ENCODE measurements at places on chromosomes 6 and 20. TPM values are rescaled to one million over a fixed set of nuclear protein-coding genes. Genes with fewer than 3 reads are reported as not detected.

HMGN3 gene
- total RNA-seq, result 13.3 TPM

BMP2 gene
- 16.7 TPM for total RNA-seq

ACTL10 gene
- total RNA-seq, result 3.0 TPM

SEL1L2 gene
- total RNA-seq, result not detected

TP53INP2 gene
- 80.8 TPM for total RNA-seq

PAX1 gene
- total RNA-seq, result not detected

SLC13A3 gene
- total RNA-seq, result not detected

FBXO9 gene
- 50.5 TPM for total RNA-seq

WFDC12 gene
- total RNA-seq, result 0.68 TPM

ARMH2 gene
- not detected for total RNA-seq

TMEM200A gene
- 0.20 TPM for total RNA-seq

PTPRK gene
- 173 TPM for total RNA-seq

SIRPG gene
- total RNA-seq, result 26.9 TPM

LINC00237 gene
- not detected for total RNA-seq

KIF6 gene
- total RNA-seq, result 46.6 TPM

E2F1 gene
- 1.2 TPM for total RNA-seq

MSH5 gene
- total RNA-seq, result 159 TPM

CST2 gene
- not detected for total RNA-seq

MATN4 gene
- total RNA-seq, result not detected

FNDC1 gene
- total RNA-seq, result 1.8 TPM

NHSL1 gene
- 73.2 TPM for total RNA-seq

DEFB124 gene
- total RNA-seq, result not detected

HEY2 gene
- total RNA-seq, result 0.79 TPM

TUBB2B gene
- total RNA-seq, result 12.7 TPM

RBM38 gene
- total RNA-seq, result 34.1 TPM

SIRPB1 gene
- total RNA-seq, result 1.3 TPM

FLRT3 gene
- total RNA-seq, result 0.37 TPM

ARMC2 gene
- 3.6 TPM for total RNA-seq

KIF13A gene
- 36.3 TPM for total RNA-seq

TFAP2C gene
- 0.82 TPM for total RNA-seq

MEI4 gene
- not detected for total RNA-seq

SPAG4 gene
- 17.5 TPM for total RNA-seq

TOX2 gene
- total RNA-seq, result 3.2 TPM

PSMG4 gene
- total RNA-seq, result 10.1 TPM

ZDHHC14 gene
- 11.7 TPM for total RNA-seq

MYL9 gene
- total RNA-seq, result 227 TPM

CSNK2A1 gene
- 100 TPM for total RNA-seq

TTK gene
- total RNA-seq, result 1.2 TPM

CDC25B gene
- total RNA-seq, result 58.7 TPM

ZNF391 gene
- not detected for total RNA-seq

HTR1E gene
- total RNA-seq, result not detected

MTHFD1L gene
- 10.1 TPM for total RNA-seq

DNMT3B gene
- total RNA-seq, result 0.37 TPM

HNF4A gene
- total RNA-seq, result 279 TPM

ANKRD66 gene
- total RNA-seq, result not detected

FAXC gene
- 285 TPM for total RNA-seq

SMIM13 gene
- 5.7 TPM for total RNA-seq

MUCL3 gene
- not detected for total RNA-seq

All from transverse colon (tissue), 4 donors.